ENCODE measurements at places on chromosomes 5 and 9.

GRCh38 chr9:15834541-15834940 is 281.7 kb downstream of the CCDC171 start:
- H3K4me3 ChIP-seq: no peak overlapping the region
- H3K27me3 ChIP-seq: no peaks in the 10 kb centered on the region
- no peaks in the 10 kb centered on the region for H3K36me3 ChIP-seq

DNA sequence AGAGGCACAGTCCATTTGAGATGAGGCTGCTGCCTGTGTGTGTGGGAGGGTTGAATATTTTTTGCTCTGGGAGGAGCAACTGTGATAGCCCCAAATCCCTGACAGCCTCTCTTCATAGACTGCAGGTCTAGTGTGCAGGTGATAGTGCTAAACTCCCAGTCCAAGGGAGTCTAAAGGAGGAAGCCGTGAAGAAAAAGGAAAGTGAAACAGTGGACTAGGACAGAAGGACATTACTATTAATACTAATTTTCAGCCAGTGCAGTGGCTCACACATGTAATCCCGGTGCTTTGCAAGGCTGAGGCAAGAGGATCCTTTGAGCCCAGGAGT is 295.0 kb downstream of the PDE4D start:
- H3K27me3 ChIP-seq: no peaks in the 10 kb centered on the region
- no peak overlapping the region for H3K27ac ChIP-seq
- no peak for DNase-seq

DNA sequence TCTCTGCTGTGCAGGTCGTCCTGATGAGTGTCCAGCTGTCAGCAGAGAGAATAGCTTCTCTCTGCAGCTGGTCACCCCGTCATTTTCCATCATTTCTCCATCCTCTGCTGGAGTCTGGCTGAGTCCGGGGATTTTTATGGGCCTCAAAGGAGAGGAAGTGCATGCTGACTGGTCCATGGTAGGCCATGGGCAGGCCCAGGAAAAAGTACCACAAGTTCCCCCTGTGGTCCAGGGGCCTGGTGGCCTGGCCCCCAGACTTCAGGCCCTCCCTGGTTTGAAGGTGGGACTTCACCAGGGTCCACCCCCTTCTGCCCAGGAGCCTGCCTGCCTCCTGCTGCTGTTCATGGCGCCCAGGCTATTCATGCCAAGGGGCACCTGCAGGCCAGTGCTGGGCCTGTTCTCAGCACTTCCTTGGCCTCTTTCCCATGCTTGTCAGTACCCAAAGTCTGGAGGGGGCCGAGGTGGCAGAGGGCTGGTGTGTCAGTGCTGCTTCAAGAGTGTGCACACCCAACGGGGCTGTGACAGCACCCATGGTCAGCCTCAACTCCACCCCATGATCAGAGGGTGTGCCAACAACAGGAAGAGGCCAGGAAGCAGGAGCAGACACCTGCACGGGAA is 7.3 kb upstream of the MTMR12 start:
- no peak overlapping the region for H3K4me3 ChIP-seq
- H3K4me1 ChIP-seq: no peaks in the 10 kb centered on the region
- H3K27me3 ChIP-seq: peaks cover 18% of the 10 kb centered on the region
- peaks cover 6% of the 10 kb centered on the region for H3K36me3 ChIP-seq
- no peak overlapping the region for H3K27ac ChIP-seq

DNA sequence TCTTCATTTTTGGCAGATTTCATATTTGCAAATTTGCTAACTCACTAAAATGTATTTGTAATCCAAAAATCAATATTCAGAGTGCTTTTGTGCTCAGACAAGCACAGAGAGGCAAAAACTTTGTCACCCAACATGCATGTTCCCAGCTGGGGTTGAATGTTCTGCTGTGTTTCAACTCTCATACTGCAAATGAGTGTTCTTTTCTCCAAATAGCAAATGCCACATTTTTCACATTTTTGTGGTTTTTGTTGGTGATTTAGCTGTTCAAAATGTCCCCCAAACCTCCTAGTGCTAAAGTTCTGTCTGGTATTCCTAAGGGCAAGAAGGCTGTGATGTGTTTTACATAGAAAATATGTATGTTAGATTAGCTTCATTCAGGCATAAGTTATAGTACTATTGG is 87.3 kb upstream of the PCSK5 start:
- H3K27me3 ChIP-seq: no peaks in the 10 kb centered on the region
- no peaks in the 10 kb centered on the region for H3K4me1 ChIP-seq
- H3K4me3 ChIP-seq: no peak overlapping the region
- H3K36me3 ChIP-seq: no peaks in the 10 kb centered on the region
- DNase-seq: no peak

Measured in nephron progenitor cell (in vitro differentiated cells).